Mucosa of gallbladder (tissue), 1 donor: ENCODE measurements at places on chromosomes 4 and X.

GRCh38 chr4:68410149-68410548 lies 37.1 kb upstream of the TMPRSS11E start:
- DNase-seq: no peak

GRCh38 chrX:23548164-23548563 lies 119.1 kb upstream of the PRDX4 start:
- DNase-seq: no peak

- no peak for DNase-seq
Observed at GRCh38 chrX:28010875-28011274, 29.6 kb upstream of the DCAF8L1 start.

GRCh38 chr4:2083826-2084160 lies 24.7 kb downstream of the NAT8L start:
- no peak for DNase-seq

GRCh38 chr4:185813133-185813532 lies 1.1 kb upstream of the SORBS2 start:
- no peak for DNase-seq

DNA sequence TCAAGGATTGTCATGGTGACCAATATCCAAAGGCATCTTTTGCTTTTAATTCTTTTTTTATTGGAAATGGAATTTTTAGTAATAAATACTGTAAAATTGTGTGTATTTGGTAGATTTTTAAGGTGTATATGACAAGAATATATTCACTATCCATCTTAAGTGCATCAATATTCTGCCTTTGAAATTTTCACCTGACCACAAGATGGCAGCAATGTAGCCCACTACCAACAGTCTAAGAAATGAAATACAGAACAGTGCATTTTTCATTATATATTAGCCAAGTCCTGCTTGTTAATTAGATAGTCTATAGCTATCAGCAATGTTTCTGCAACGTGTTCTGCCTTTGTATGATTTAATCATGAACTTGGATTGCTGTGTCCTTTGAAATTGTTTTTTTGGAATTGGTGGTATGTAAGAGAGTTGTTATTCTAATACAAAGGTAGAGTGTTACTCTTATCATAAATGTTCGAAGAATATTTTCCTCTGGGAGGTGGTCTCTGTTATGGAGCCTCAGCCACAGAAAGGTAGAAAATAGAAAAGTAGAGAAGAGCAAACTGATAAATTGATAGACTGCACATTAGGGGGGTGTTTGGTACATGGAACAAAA lies 38.2 kb downstream of the HPGDS start:
- no peak for DNase-seq
